DMS 273 treated with DMSO at 0.1 percent for 48 hours (cell line): ENCODE measurements at places on chromosomes 2 and 18.

- DNase-seq: no peak
Measured at GRCh38 chr2:70084973-70085710, 2.1 kb upstream of the PCBP1 start.

- no peak for DNase-seq
Measured at GRCh38 chr2:168458139-168458538, 2.1 kb downstream of the CERS6 start.

- no peak for DNase-seq
Measured at GRCh38 chr2:168530982-168531622, 75.0 kb downstream of the CERS6 start.

- no peak for DNase-seq
Measured at GRCh38 chr2:126614524-126615227, 41.3 kb upstream of the GYPC start.

GRCh38 chr2:240162531-240162930 is 22.1 kb upstream of the OTOS start:
- no peak for DNase-seq

GRCh38 chr2:457792-458424 is 170.0 kb upstream of the ALKAL2 start:
- no peak for DNase-seq

DNA sequence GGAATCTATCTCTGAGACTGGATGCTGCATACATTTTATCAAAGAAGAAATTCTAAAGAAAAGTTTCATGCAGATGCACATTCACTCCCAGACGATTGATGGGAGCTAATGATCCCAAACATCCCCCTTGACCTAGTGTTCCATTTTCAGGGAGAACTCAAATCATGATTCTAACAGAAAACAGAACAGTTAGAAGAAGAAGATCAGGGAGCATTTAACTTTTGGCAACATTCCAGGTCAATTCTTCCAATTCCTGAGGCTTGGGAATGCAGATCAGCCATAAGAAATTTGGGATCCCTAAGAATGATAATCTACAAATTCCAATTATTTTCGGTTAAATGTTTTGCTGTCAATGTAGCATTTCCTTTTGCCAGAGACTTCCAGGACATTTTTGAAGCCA is 96.6 kb downstream of the CPO start:
- no peak for DNase-seq

- DNase-seq: no peak
Measured at GRCh38 chr2:54572636-54573536, 116.8 kb downstream of the SPTBN1 start.

DNA sequence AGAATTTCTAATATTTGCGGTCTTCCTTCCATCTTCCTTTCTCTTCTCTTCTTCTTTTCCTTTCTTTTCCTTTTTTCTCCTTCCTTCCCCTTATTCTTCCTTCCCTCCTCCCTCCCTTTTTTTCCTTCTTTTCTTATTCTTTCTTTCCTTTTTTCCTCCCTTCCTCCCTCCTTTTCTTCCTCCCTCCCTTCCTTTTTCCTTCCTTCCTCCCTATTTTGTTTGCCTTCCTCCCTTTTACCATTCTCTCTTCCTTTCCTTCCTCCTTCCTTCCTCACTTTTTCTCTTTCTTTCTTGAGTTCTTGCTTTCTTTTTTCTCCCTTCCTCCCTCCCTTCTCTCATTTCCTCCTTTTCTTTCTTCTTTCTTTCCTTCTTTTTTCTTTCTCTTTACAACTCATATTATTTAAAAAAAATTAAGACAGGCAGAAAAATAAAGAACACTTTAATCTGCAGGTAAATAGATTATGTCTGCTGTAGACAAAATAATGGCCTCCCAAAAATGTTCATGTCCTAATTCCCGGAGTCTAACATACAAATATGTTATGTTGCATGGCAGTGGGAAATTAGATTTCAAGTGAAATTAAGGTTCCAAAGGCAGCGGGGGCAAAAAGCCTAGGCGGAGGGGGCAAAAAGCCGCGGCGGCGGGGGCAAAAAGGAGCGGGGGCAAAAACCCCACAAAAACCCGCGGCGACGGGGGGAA is 152.4 kb downstream of the ANKRD30BL start:
- DNase-seq: no peak

GRCh38 chr2:16090650-16091575 is 150.6 kb downstream of the MYCN start:
- no peak for DNase-seq

DNA sequence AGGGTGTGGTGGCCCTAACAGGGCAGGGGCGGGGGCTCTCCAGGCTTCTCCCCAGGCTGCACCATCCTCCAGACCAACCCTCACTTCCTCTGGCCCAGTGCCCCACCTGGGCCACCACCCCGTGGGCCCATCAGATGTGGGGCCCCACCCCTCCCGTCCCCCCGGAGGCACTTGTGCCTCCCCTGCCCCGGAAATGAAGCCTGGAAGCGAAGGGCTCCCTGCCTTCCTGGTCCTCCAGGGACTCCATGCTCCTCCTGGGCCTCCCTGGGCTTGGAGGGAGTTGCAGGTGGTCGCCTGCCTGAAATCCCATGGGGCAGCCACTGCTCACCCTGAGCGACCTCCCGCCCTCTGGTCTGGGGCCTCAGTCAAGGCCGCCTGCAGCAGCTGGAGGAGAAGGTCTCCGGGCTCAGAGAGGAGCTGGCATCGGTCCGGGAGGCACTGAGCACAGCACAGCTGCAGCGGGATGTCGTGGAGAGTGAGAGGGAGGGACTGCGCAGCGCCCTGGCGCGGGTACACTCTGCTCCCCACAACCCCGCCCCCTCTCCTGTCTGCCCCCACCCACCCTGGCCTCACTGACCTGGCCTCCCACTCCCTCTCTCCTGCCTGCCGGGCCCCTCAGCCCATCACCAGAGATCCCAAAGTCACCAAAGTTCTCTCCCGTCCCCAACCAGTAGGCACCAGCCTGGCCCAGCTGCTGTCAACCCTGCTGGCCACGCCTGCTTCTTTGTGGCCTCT is 28.0 kb downstream of the CROCC2 start:
- no peak for DNase-seq

- no peak for DNase-seq
Measured at GRCh38 chr2:74959106-74959751, 786 bp downstream of the POLE4 start.

GRCh38 chr2:80298954-80299353 is 5.6 kb downstream of the LRRTM1 start:
- no peak for DNase-seq

DNA sequence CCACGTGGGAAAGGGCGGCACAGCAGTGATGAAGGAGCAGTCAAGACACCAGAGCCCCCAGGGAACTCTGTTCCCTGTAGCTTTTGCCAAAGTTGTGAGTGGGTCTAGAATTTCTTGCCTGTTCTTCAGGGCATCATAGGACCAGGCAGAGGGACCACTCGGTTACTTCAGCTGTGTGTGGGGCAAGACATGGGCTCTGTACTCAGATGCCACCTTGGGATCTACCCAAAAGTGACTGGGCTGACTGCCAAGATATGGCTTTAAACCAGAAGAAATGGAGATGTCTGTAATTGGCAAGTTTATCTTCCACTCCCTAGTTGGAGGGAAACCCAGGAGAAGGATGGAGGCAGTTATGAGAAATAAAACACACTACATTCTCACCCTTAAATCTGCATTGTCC is 29.6 kb downstream of the KCNF1 start:
- DNase-seq: no peak

DNA sequence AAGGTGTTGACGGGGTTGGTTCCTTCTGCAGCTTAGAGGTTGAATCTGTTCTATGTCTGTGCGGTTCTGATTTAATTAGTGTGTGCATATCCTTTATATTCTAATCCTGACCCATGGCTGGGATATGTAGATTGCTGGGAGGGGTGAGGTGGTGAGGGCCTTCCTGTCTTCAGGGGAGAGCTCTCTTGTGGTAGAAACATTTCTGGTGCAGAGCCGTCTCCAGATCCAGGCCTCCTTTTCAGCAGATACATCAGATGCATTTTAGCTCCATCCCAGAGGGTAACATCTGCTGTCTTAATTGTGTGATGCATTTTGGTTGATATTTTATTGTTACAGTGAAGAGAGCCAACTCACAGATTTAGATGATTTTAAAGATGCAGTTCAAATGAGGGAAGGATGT is 227.8 kb downstream of the AGAP1 start:
- no peak for DNase-seq
